ENCODE measurements at places on chromosomes 4 and X.

GRCh38 chrX:116204932-116205331, 34.4 kb downstream of the AGTR2 start:
- DNase-seq, result no peak

- no peak for DNase-seq
Measured at GRCh38 chr4:74005528-74005927, 7.1 kb upstream of the CXCL5 start.

DNA sequence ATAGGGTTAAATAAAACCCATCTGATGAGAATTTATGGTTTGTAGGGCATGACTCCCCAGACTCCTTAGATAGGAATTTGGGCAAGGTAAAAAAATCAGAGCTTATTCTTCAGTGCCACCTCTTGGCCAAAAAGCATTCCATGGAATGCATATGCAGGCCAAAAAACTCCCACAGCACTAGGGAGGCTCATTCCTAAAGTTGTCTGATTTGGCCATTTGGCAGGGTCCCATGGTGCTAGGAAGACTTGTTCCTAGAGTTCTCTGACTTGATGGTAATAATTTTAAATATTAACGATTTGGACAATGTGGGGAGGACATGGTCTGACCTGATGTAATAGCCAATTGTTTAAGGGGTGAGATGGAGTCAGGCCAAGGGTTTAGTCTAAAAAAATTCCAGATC, 93.0 kb downstream of the SPIN4 start:
- DNase-seq, result no peak

GRCh38 chr4:3010577-3010976, 47.2 kb downstream of the GRK4 start:
- no peak for DNase-seq

DNA sequence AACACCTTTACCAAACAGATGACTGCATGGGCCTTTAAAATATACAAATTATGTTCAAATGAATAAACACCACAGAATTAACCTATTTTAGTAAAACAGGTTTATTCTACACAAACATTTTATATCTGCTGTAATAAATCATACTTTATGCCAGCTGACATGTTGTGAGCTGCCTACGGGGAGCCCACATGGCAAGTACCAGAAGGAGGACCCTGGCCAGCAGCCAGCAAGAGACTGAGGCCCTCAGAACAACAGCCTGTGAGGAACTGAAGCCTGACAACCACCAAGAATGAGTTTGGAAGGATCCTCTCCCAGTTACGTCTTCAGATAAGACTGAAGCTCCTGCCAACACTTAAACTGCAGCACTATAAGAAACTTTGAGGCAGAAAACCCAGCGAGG, 377.0 kb downstream of the PDGFC start:
- peak; percentile 71 for DNase-seq

- peak; percentile 3 for DNase-seq
Measured at GRCh38 chrX:154030266-154030665, 10.6 kb upstream of the IRAK1 start.

DNA sequence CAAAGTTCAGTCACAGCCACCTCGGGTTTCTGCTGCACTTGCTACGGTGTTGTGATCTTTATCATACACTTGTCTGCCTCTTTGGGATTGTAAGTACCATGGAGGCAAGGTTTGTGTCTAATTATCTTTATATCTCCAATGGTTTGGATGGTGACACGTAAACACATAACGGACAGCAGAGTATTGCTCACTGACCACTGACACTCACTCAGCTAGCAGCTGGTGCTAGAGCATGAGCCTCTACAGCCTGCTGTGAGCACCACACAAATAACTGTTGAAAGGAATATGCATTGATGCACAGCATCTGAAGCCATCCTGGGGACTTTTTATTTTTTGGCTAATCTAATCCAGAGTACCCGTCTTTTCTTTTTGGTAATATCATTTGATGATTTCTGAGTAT, 156.0 kb downstream of the DCLK2 start:
- no peak for DNase-seq

GRCh38 chrX:26050099-26050498, 88.0 kb upstream of the MAGEB18 start:
- DNase-seq, result no peak

All from left ventricle myocardium superior (tissue), 1 donor.